WTC11 (cell line): ENCODE measurements at places on chromosomes 6 and 20.

GRCh38 chr20:13277663-13278295 lies 56.7 kb downstream of the ISM1 start:
- no peak overlapping the region for H3K4me3 ChIP-seq
- H3K27ac ChIP-seq = no peak overlapping the region
- H3K27me3 ChIP-seq = no peaks in the 10 kb centered on the region
- no peak for DNase-seq
- peaks cover 13% of the 10 kb centered on the region for H3K4me1 ChIP-seq

GRCh38 chr6:121335087-121336008 lies 1.1 kb upstream of the TBC1D32 start:
- DNase-seq = no peak
- H3K36me3 ChIP-seq = no peaks in the 10 kb centered on the region
- peaks cover 10% of the 10 kb centered on the region for H3K4me1 ChIP-seq
- peak overlapping the region; percentile 89 for H3K4me3 ChIP-seq
- no peaks in the 10 kb centered on the region for H3K27me3 ChIP-seq

- no peak overlapping the region for H3K4me3 ChIP-seq
- 0 out of 2 replicates have a peak, but pooled peaks cover 2% of the 10 kb centered on the region for H3K4me1 ChIP-seq
- H3K27me3 ChIP-seq = peaks cover 52% of the 10 kb centered on the region
- H3K27ac ChIP-seq = no peak overlapping the region
- no peaks in the 10 kb centered on the region for H3K36me3 ChIP-seq
- no peak for DNase-seq
Measured at GRCh38 chr20:59671661-59672471, 67.5 kb downstream of the PHACTR3 start.

DNA sequence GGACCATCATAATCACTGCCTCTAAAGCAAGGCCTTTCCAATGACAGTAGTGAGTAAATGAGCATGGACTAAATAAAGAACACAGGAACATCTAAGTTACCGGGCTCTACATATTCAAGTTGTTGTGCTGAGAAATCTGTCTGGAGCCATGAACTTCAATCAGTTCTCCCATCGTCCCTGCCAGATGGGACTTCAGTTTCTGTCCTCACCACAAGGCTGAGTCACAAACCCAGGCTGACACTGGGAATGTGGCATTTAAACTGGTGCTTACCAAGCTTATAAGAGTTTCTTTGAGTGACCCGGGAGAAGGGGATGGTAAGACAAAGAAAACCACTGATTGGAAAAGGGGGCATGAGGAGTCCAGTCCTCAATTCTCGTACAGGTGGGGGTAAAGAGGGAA lies 497.0 kb downstream of the MAFB start:
- no peaks in the 10 kb centered on the region for H3K27me3 ChIP-seq
- peaks cover 8% of the 10 kb centered on the region for H3K4me1 ChIP-seq
- H3K27ac ChIP-seq = no peak overlapping the region
- no peak for DNase-seq
- H3K4me3 ChIP-seq = no peak overlapping the region
- H3K36me3 ChIP-seq = 0 out of 2 replicates have a peak, but pooled peaks cover 3% of the 10 kb centered on the region

DNA sequence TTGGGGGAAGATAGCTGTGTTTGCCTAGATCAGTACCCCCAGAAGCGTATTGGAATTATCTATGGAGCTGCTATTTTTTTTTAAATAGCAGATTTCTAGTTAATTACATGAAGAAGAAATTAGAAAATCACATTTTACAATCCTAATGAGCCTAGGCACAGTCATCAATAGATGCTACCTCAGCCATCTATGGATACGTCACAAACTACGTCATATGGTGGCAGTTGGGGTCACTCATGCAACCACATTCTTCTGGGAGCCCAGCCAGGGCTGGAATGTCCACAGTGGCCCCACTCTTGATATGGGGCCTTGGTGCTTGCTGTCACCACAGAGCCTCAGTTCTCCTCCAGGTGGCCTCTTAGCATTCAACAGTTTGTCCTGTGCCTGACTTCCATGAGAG lies 63.0 kb downstream of the SNRNP48 start:
- no peak overlapping the region for H3K27ac ChIP-seq
- H3K27me3 ChIP-seq = no peaks in the 10 kb centered on the region; the same call in 1 of the 2 replicates
- DNase-seq = no peak
- no peaks in the 10 kb centered on the region for H3K4me1 ChIP-seq
